ENCODE measurements at places on chromosomes 6 and 20. TPM values are rescaled to one million over a fixed set of nuclear protein-coding genes. Genes with fewer than 3 reads are reported as not detected.
A peak's percentile ranks its signal among the peaks of the same experiment; 100 is the strongest.

TFAP2A gene
- total RNA-seq, result not detected

SIRPB2 gene
- not detected for total RNA-seq

SEMG1 gene
- total RNA-seq, result not detected

DNA sequence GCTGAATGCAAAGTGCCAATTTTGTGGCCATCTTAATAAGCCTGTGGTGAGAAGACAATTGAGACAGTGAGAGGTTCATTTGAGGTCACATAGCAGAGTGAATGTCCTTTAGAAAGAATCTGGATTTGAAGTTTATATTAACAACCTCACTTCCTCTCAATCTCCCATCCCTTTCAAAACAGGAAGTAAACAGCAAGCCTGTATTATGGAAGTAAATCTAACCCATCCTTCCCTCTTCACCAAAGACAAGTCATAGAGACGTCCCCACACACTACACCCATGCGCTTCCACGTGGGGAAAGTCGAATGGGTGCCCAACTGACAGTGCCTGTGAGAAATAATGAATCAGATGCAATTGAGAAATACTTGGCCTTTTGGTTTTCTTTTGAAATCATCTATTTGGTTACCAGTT is 28.8 kb upstream of the CCND3 start:
- peak; percentile 44 for DNase-seq

DNA sequence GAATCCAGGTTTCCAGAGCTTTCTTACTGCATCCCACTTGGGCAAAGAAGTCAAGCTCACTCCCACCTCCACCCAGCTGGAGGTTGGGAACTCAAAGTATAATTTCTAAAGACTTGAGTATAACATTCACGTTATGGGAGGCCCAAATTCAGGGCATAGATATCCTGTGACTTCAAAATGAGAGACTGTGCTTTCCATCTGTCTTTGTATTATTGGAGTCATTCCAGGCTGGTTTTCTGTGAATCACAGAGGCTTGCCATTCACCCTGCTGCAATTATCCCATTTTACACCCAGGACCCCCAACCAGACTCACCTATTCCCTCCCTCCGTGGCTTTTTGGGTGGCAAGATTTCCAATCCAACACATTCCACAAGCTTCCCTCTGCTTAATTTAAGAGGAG is 19.3 kb upstream of the SRC start:
- DNase-seq, result no peak

GRCh38 chr6:782141-782540 is 89.2 kb upstream of the EXOC2 start:
- DNase-seq, result no peak

- peak; percentile 66 for DNase-seq
These were observed 139.6 kb downstream of the AIG1 start for GRCh38 chr6:143200167-143200770.

GRCh38 chr20:58064411-58065010 is 163.9 kb downstream of the ANKRD60 start:
- no peak for DNase-seq

GRCh38 chr6:118577972-118578371 is 29.9 kb downstream of the PLN start:
- no peak for DNase-seq

DNA sequence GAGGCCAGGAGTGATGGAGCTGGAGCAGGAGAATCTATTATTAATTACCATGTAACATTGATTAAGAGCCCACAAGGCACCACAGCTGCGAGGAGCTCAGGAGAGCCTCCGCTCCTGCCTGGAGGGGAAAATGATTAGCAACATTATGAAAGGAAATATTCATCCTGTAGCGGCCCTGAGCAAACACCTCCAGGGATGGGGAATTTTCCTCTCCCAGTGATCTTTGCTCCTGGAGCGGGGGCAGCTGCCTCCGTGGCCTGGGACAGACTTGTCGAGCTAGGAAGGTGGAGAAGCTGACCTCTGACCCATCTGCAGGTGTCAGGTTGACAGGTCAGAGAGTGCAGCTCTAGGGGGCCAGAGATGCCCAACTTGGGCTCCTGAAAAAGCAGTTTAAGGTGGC is 40.1 kb upstream of the SIRPA start:
- DNase-seq, result no peak

Measured in fibroblast of the aortic adventitia (primary cell).